LoVo (cell line): ENCODE measurements at places on chromosomes 13 and 19.

- DNase-seq: peak; percentile 40
Measured at GRCh38 chr19:9936326-9937000, at the start of gene OLFM2. TSS of gene OLFM2 (minus strand) at chr19:9936515. CDS start at chr19:9936366, 149 bp downstream.

DNA sequence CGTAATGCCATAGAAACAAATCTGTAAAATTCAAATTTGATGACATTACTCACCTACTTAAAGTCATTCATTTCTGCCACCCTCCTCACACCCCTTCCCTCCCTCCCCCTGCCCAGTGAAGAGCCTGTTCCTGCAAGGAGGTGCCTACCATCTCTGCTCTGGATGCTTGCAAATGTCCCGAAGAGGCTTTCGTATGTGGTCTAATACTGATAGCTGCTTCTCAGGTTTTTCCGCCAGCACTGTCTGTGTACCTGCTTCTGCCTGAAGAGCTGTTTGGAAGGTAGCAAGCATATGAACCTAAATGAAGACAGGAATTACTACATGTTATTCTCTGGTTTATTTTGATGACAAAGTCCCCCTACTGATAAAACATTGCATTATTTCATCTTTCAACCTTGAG lies 57.1 kb downstream of the GPALPP1 start:
- DNase-seq: no peak

GRCh38 chr13:41006978-41007743 lies 12.0 kb downstream of the ELF1 start:
- no peak for DNase-seq

- no peak for DNase-seq
Measured at GRCh38 chr19:56837492-56838023, 3.0 kb downstream of the PEG3 start.

DNA sequence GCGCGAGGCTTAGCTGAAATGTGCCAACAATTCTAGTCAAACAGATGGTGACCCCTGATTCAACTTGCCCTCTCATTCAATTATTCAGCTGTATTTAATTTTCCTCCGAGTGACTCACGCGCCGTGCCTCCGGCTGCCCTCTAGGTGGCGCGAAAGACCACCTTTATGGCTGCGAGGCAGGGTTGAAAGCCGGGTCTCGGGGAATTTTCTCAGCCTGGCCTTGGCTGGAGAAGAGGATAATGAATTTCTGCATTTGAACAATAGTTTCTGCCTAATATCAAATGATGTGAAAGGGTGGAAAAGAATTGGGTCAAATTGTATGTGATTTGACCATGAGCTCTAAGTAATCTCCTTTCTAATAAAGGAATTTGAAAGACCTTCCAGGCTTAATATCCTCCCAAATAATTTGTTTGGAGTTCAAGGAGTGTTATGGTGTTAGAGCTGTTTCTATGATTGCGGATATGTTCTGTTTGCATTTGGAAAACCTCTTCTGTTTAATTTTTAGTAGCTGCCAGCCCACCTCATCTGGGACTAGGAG lies 310.9 kb downstream of the ZNF536 start:
- DNase-seq: peak; percentile 66

DNA sequence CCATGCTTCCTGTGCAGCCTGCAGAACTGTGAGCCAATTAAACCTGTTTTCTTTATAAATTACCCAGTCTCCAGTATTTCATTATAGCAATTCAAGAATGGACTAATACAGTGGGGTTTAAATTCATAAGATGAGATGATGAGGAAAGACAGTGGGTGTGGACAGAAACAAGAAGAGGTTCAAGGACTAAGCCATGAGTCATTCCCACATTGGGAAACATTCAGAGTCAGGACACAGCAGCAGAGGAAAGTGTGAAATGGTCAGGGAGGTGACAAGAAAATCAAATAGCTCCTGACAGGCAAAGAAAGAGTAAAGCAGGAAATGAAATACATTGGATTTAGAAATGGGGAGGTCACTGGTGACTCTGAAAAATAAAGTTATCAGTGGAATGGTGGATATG lies 9.1 kb downstream of the ZNF841 start:
- no peak for DNase-seq

DNA sequence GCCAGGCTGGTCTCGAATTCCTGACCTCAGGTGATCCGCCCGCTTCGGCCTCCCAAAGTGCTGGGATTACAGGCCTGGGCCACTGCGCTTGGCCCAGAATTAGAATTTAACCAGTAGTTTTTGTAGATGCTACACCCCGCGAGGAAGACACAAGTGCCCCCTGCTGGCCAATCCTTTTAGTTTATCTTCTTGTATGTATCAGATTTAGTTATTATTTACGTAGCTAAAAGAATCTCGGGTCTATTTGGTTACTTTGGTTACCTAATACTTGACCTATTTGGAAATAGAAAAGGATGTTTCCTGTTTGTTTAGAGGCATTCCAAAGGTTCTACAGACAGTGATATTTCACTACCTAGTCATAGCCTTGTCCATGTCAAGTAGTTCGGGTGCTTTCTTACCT lies 22.0 kb downstream of the MUC16 start:
- DNase-seq: no peak

GRCh38 chr19:55644842-55645511 lies 1.5 kb downstream of the ZNF581 start:
- no peak for DNase-seq

DNA sequence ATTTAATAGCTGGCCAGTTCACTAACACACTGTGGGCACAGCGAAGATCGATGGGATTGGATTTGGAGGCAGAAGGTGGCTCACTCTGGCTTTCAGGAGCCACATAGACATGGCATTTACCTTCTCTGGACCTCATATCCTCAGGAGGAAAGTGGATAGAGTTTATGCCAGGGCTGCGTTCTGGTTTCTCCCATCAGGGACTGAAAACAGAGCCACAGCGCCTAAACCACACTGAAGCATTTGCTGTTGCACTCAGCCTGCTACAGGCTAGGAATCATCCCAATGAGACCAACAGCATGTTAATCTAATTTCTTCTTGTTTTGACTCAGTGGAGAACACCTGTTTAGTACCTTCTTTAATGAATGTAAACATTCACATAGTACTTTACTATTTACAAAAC lies 1.6 kb downstream of the CYSLTR2 start:
- no peak for DNase-seq

GRCh38 chr19:50268041-50268440 lies 61.1 kb downstream of the KCNC3 start:
- no peak for DNase-seq

DNA sequence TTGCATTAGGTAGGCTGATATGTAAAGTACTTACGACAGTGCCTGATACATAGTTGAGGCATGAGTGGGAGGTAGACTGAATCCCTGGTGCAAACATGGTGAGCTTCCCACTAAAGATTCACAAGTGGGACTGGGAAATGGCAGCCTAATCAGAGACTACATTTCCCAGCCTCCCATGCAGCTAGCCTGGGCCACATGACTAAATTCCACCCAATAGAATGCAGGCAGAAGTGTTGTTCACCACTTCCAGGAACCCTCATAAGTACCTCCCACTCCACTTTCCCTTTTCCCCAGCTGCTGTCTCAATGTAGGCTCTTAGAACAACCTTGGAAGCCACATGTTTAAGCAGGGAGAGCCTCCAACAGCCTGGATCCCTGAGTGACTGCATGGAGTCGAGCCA lies 104.9 kb downstream of the CACNA1A start:
- DNase-seq: no peak
